ENCODE measurements at places on chromosomes 4 and X.

DNA sequence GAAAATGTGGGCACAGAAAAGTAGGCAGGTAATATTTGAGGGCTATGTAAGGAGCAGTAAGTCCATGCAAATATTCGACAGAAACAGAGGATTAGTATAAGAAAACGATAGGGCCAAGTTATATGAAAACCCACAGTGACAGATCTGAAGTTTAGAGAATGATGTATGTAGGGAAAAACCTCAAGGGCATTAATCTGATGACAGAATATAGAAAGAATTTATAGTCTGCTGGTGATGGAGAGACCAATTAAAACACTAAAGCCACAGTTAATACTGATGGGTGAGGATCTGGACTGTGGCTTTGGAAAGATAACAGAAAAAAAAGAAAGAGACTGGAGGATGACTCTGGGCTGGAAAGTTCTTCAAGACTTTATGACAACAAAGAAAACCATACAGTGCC lies 169.7 kb downstream of the PALLD start:
- no peak for DNase-seq

DNA sequence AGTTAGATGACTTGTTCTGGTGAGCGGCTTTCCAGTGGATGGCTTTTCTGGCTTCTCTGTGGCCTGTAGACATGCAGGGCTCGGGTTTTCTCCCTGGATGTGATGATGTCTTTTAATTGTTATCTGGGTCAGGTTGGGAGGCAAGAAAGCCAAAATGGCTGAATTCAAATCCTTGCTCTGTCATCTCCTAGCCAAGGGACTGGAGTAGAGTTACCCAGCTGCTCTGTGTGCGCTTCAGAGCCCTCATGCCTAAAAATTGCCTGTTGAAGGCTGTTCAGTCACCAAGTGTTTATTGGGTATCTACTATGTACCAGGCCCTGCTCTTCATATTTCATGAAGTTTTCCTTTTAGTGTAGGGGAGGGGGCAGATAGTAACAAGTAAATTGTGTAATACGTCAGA lies 7.3 kb downstream of the DCUN1D4 start:
- no peak for DNase-seq

DNA sequence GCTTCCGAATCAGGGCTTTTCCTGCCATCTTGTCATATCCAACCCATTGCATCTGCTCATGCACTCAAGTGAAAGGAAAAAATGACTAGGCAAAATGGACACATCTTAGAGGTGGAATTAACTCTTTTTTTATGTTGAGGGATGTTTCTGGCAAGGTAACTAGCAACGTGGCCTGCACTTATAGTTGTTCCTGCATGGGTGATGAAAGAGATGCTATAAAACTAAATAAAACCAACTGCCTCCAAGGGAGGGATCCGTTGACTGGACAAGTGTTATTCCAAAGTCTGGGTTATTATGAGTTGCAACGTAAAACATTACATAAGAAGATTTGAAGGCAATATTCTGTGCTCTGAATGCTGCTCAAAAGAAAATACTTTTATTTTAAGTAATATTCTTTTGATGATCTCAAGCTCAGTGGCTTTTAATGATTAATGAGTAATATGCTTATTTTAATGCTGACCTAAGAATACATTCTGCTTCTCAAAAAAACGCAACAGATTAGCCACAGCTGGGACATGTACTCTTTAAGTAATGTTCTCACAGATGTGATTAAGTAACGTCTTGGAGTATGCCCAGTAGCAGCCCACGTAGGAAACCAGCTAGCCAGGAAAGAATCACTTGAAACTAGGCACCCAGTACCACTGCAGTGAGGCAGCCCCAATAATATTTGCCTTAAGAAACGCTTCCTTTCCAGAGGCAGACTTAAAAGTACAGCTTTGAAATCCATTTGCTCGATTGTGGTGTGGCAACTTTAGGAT lies 27.4 kb downstream of the KLF3 start:
- no peak for DNase-seq

- no peak for DNase-seq
These were observed 3.7 kb upstream of the FGB start for GRCh38 chr4:154559141-154559493.

GRCh38 chr4:107757864-107758476 lies 37.9 kb upstream of the PAPSS1 start:
- DNase-seq = no peak
